Gastroesophageal sphincter (tissue), 4 donors: ENCODE measurements at places on chromosomes 7 and 10. TPM values are rescaled to one million over a fixed set of nuclear protein-coding genes. Genes with fewer than 3 reads are reported as not detected.

GRCh38 chr10:79148452-79149344, 79.9 kb downstream of the ZMIZ1 start:
- ATAC-seq, result peak; percentile 37

GRCh38 chr10:69810097-69810496, 8.4 kb downstream of the COL13A1 start:
- ATAC-seq, result no peak

- ATAC-seq, result no peak
Measured at GRCh38 chr7:6460303-6460702, 12.5 kb upstream of the DAGLB start.

DNA sequence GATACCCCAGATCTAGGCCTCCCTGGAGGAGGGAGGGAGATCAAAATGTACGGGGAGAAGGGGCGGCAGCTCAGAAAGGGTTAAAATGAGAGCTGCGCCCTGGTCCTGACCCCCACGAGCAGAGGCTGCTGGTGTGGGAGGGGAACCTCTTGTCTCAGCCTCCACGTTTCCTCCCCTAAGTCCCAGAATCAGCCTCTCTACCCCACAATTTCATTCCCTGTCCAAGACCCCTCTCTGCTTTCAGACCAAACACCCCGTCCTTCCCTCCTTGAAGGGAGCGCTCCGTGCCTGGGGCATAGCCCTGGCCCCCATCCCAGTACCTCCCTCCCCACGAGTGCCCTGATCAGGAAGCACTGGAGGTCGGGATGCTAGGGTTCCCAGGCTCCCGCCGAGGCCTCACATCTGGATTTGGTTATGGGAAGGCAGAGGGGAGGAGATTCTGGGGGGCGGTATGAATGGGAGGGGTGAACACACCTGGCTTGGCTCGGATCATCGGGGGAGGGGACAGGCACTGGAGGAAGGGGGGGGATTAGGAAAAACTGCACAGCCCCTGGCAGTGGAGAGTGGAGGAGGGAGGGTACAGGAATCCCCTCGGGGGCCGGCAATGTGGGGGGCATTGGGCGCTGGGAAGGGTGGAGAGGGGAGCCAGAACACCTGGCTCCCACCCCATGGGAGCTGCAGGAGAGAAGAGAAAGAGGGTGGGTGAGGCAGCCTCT, 2.7 kb downstream of the EPHB4 start:
- ATAC-seq, result no peak

GRCh38 chr7:41096917-41097316, 606.0 kb downstream of the INHBA start:
- no peak for ATAC-seq

GRCh38 chr10:42949287-42949686, 127.6 kb upstream of the RET start:
- no peak for ATAC-seq

DNA sequence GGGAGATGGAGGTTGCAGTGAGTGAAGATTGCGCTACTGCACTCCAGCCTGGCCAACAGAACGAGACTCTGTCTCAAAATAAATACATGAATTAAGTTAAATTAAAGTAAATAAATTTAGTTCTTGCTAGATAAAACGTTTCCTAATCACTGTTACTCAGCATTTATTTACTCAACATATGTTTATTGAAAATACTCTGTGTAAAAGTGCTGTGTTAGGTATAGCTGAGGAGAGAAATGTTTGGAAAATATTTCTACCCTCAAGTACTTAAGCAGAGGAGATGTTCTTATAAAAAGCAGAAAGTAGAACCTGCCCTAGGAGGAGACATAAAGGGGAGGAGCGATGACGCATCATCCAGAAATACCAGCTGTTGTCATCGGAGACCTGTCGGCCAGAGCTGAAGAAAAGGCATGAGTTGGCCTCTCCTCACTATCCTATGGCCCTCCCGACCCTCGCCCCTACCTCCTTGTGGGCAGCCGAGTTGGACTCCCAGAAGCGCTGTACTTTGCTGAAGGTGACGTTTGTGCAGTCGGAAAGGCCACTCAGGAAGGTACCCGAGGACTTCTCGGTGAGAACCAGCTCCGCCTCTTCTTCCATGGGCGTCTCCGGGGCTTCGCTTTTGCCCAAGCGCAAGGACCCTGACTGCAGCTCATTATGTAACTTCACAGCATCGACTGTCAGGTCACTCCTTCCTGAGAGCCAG, 1.1 kb downstream of the RRP12 start:
- no peak for ATAC-seq

GRCh38 chr7:106808967-106809635, 56.0 kb upstream of the PIK3CG start:
- no peak for ATAC-seq

The TUBB8 gene
- not detected for total RNA-seq

The NPC1L1 gene
- total RNA-seq, result 0.16 TPM

DNA sequence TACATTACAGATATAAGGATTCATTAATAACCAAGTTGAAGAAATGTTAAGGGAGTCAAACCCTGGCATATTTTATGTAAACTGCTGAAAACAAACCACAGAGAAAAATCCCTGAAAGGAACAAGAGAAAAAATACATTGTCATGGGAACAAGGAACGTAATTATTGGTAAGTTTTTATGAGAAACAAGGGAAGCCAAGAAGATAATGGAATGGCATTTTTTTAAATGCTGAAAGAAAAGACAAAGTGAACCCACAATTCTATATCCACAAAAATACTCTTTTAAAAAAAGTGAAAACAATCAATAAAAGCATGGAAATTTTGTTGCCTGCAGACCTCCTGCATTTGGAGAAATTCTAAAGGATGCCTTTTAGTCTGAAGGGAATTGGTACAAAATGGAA, 136.4 kb downstream of the CD36 start:
- ATAC-seq, result no peak

- ATAC-seq, result peak; percentile 87
Measured at GRCh38 chr7:76011442-76011861, 17.1 kb upstream of the TMEM120A start.

The VWDE gene
- not detected for total RNA-seq

The TAS2R4 gene
- total RNA-seq, result 0.67 TPM

GRCh38 chr7:129553899-129554461, 51.6 kb downstream of the SMKR1 start:
- no peak for ATAC-seq

GRCh38 chr10:30763918-30764317, 134.4 kb upstream of the LYZL2 start:
- ATAC-seq, result no peak

DNA sequence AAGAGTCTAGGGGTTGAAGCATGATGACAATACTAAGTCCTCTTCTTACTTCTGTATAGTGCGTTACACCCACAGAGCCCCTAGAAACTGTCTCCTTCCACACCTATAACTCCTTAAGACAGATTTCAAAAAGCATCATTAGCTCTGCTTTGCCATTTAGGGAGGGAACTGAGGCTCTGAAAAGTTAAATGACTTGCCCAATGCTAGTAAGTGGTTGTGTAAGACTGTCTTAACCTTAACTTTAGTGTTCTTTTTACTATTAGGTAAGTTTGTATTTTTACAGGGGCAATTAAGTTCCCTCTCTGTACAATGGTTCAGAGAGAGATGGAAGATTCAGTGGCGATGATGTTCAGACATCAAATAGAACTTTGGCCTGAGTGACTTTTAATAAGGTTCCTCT, 72.7 kb upstream of the ASAH2 start:
- ATAC-seq, result no peak

GRCh38 chr7:151876899-151877777, at the start of gene PRKAG2:
TSS of gene PRKAG2 (minus strand) at chr7:151877115. CDS start at chr7:151876620, 495 bp downstream.
- peak; percentile 40 for ATAC-seq

DNA sequence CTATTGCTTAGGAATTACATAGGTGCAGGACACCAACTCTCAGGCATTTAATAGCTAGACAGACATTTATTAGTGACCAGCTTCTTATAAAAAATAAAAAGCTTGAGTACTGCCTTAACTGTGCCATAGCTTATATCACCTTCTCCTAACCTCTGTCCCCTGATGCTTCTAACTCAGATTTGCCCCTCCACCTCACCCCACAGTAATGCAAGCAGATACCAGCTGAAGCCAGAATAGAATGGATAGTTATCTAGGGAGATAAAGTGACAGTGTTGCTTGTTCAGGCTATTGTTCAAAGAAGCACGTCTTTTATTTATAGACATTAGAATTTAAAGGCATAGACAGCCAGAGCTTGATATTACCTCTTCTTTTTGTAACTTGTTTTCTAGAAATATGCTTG, 99.6 kb upstream of the GLCCI1 start:
- ATAC-seq, result no peak

DNA sequence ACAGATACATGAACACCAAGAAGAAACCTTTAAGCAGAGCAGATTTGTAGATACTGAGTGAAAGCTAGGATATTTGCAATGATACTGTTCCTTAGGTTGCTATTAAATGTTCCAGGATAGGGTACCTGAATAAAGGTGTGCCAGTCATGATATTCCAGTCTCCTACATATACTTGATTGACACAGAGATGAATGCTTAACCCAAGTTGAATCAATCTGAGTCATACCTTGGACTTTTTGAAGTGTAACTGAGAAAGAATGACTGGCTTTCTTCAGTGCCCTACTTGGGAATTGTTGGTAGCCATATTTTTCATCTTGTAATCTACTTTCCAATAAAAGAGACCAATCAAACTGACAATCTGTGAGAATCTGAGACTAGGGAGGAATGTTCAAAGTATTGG, 805.7 kb upstream of the GHITM start:
- ATAC-seq, result no peak

DNA sequence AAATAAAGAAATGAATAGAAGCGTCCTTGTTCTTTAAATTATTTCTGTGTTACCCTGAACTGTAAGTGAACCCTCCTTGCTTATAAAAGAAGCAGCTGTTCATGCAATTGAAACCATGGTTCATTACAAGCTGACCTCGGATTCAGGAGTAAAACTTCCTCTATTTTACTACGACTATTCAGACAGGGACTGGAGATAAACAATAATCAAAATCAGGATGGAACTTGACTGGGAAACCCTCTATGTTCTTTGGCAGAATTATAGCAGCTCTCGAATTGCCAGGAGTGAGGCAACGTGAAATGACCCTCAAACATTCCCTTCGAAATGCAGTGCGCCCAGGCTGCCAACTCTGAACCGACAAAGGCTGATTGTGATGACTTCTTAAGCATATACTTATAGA, 172.1 kb downstream of the CYP26A1 start:
- ATAC-seq, result no peak

DNA sequence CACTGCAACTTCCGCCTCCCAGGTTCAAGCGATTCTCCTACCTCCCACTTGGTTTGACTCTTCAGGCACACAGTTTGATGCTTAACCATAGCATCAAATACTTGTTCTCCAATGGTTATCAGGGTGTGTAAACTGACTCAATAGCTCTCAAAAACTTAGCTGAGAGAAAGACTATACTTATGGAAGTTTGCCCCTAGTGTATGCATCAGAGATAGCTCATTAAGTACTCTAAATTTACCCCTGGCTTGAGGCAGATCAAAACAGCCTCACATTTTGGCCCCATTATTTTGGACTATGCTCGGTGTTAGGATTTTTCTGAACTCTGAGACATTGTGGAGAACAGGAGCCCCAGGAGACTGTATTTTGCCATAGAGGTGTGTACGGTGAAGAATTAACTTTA, 40.8 kb upstream of the SLC35B4 start:
- no peak for ATAC-seq

The HOXA1 gene
- not detected for total RNA-seq

The HDAC9 gene
- total RNA-seq, result 51.2 TPM

The NUB1 gene
- total RNA-seq, result 60.3 TPM

DNA sequence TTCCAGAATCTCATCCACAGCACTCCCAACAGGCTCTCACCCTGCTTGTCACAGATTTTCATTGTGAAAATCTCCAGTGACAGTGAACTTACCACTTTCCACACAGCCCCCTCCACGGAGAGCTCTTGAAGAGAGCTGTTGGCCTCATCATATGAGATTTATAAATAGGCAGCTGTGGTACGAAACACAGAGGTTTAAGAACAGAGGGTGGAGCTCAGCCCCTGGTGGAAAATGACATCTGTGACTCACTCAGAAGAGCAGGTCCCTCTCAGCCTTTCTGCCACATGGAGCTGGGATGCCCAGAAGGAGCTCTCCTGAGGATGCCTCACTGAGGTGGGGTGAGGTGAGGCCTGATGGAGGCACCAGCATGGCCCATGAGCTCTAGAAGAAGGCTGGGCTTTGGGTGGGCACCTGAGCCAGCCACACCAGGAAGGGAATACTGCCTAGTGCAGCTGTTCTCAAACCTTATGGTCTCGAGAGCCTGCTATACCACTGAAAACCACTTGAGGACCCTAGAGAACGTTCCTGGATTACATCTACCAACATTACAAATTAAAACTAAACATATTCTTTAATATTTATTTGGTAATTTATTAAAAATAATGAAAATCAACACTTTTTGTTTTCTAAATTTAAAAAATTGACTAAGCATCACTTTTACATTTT, 25.8 kb upstream of the EEPD1 start:
- no peak for ATAC-seq

DNA sequence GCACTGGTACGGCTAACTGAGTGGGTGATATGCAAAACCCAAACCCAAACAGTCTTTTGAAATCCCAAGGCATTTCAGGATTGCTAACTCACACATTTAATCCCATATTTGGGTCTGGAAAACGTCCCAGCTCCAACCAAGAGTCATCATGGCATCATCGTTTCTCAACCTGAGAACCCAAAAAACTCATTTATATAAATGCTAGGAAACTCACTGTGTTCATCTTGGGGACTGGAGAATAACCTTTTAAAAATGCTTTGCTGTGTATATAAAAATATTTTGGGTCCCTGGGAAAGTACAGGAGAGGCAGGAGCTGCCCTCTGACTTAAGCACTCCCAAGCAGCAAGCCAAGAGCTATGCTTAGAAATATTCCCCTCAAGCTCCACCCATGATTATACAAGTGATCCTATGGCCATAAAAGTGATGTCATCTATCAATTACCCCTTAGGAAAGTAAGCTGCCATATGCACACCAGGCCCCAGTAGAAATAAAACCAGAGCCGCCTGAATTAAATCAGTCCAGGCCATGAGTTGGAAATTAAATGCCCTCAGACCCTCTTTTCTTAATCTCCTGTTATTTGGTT, 352.1 kb downstream of the FRMD4A start:
- ATAC-seq, result peak; percentile 77

The STEAP4 gene
- 68.2 TPM for total RNA-seq

GRCh38 chr7:101784292-101785127, 32.9 kb upstream of the CUX1 start:
- no peak for ATAC-seq

GRCh38 chr10:91091780-91092179, 128.7 kb upstream of the PCGF5 start:
- ATAC-seq, result no peak

GRCh38 chr7:130486114-130486953, 5.6 kb upstream of the MEST start:
- peak; percentile 64 for ATAC-seq

DNA sequence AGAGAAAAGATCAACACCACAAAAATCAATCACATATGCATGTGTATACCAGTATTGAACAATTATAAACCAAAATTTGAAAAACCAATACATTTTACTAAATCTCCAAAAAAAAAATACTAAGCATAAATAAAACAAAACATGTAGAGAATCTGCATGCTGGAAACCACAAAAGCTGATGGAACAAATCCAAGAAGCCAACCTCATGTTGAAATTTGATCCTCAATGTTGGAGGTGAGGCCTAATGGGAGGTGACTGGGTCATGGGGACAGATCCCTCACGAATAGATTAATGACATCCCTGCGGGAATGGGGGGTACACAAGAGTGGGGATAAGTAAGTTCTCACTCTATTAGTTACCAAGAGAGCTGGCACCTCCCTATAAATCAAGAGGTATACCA, 82.5 kb downstream of the OAT start:
- ATAC-seq, result no peak

The CALCR gene
- not detected for total RNA-seq

The SCIN gene
- 5.8 TPM for total RNA-seq
